ENCODE measurements at places on chromosomes 7 and 10.

GRCh38 chr7:98565103-98565502 is 52.0 kb upstream of the NPTX2 start:
- no peak for DNase-seq

DNA sequence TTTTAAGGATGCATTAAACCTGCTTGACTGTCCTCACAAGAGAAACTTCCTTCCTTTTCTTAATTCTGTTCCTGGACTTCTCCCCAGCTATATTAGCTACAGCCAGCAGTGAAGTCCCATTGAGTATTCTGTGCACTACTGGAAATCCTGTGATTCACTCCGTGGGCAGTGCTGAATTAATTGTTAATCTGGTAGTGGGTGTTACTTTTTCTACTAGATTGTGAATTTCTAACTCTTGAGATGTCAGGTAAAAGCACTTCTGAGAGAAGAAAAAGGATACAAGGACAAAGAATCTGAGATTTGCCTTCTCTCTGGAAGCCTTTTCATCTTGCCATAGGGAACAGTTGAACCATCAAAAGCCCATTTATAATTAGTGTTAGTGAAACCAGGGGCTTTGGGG is 33.9 kb downstream of the CYCS start:
- no peak for DNase-seq

- DNase-seq = no peak
Observed at GRCh38 chr10:97861097-97861750, 11.6 kb downstream of the GOLGA7B start.

DNA sequence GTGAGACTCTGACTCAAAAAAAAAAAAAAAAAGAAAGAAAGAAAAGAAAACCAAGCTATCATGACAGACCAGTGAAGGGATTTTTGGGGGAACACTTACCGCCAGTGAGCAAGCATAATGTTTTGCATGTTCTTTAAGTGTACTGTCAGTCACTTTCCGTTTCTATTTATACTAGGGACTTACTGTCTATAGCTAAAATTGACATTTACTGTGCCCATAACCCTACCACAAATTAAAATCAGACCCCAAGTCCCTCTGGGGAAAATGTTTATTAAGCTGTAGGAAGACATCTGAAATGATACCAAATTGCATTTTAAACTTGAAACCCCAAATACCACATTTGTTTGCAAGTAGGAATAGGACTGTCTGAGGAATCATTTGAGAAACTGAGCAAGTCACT is 252.8 kb downstream of the TRIL start:
- no peak for DNase-seq

GRCh38 chr7:68078157-68078710 is 1081.6 kb downstream of the TYW1 start:
- no peak for DNase-seq

GRCh38 chr7:121395494-121395960 is 581 bp downstream of the FAM3C start:
- peak; percentile 48 for DNase-seq

- no peak for DNase-seq
Observed at GRCh38 chr7:73391396-73391795, 42.2 kb upstream of the FZD9 start.

GRCh38 chr7:91962419-91962818 is 21.8 kb downstream of the AKAP9 start:
- DNase-seq = no peak

DNA sequence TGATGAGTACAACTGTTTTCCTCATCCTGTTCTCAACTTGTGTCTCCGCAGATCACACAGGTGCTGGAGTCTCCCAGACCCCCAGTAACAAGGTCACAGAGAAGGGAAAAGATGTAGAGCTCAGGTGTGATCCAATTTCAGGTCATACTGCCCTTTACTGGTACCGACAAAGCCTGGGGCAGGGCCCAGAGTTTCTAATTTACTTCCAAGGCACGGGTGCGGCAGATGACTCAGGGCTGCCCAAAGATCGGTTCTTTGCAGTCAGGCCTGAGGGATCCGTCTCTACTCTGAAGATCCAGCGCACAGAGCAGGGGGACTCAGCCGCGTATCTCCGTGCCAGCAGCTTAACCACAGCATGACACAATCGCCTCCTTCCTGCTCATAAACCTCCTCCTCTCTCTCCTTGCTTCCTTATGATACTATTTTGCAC is 126.7 kb upstream of the PRSS58 start:
- no peak for DNase-seq

- DNase-seq = peak; percentile 11
Observed at GRCh38 chr7:80098795-80099194, 35.8 kb upstream of the GNAI1 start.

DNA sequence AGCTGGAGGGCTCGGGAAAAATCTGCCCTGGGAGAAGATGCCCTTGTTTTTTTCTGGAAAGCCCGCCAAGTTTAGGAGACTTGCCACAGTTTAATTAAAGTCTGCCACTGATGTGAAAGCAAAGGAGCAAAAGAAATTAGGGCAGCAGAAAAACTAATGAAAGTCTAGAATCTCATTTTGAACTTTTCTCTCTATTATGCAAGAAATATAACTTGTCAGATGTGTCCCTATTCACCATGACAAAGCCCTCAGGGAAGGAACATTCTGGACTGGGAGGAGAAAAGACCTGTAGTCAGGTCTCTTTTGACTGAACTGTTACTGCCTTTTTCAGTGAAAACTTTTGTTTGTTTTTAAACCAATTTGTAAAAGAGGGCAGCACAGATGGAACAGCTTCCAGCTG is 715.5 kb downstream of the SORCS3 start:
- DNase-seq = no peak

- peak; percentile 15 for DNase-seq
Observed at GRCh38 chr7:87475359-87476178, at the start of gene ABCB4. Gene ABCB4, minus strand, starts transcription at chr7:87475680. Its CDS starts 215 bp downstream, at chr7:87475465.

- no peak for DNase-seq
Observed at GRCh38 chr10:6778992-6779701, 199.1 kb upstream of the PRKCQ start.

GRCh38 chr7:20665096-20665495 is 49.6 kb downstream of the ABCB5 start:
- no peak for DNase-seq

GRCh38 chr10:60910543-60910942 is 33.4 kb downstream of the RHOBTB1 start:
- DNase-seq = no peak

- no peak for DNase-seq
Observed at GRCh38 chr7:150686030-150686631, 625 bp downstream of the GIMAP2 start.

- no peak for DNase-seq
Observed at GRCh38 chr7:155663937-155664336, 19.5 kb downstream of the RBM33 start.

GRCh38 chr7:148419856-148420832 is 170.4 kb upstream of the C7orf33 start:
- DNase-seq = no peak

DNA sequence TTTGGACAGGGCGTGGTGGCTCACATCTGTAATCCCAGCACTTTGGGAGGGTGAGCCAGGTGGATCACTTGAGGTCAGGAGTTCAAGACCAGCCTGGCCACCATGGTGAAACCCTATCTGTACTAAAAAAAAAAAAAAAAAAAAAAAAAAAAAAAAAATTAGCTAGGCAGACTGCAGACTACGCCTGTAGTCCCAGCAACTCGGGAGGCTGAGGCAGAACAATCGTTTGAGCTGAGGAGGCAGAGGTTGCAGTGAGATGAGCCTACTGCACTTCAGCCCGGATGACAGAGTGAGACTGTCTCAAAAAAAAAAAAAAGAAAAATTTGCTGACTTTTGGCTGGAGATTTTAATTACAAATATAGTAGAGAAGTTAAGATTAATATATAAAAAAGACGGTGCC is 104.0 kb downstream of the HIPK2 start:
- no peak for DNase-seq

GRCh38 chr10:78177491-78178185 is 144.0 kb downstream of the RPS24 start:
- no peak for DNase-seq

DNA sequence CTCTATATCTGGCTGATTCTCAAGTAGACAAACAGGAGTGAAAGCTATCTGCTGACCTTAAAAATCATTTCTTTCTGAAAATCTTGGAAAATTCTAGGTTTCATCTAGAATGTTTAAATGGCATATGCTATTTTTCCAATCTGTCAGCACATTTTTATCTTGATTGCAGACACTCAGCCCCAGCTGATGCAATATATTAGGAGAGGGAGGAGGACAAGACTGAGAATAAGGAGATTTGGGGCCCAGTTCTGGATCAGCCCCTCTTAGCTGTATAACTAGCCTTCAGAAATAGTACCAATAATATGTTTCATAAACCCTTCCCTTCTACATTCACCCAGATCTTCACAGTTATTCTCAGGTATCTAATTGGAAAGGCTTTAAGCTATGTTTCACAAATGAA is 131.2 kb downstream of the HDAC9 start:
- no peak for DNase-seq

DNA sequence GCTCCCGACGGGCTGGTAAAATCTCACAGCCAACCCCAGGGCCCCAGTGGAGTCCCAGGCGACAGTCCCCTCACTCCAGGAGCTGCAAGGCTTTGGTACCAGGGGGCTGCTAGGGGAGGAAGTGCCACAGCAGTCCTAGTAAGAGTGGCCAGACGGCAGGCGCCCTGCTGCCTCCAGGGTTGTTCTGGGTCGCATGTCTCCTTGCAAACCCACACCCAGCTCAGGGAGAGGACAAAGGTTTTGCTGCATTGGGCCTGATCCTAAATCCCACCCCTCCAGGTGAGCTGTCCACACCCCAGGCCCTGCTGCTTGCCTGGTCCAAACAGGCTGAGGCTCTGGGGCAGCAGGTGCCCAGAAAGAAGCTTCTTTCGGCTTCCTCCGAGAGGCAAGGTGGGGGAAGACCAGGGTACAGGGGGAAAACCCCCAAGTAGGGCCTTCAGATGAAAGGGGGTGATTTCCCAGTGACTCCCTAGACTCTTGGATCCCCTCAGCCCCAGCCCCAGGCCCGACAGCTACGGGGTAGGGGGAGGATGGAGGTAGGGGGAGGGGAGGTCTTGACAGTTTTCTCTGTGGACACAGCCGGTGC is 4.2 kb upstream of the KCP start:
- no peak for DNase-seq

DNA sequence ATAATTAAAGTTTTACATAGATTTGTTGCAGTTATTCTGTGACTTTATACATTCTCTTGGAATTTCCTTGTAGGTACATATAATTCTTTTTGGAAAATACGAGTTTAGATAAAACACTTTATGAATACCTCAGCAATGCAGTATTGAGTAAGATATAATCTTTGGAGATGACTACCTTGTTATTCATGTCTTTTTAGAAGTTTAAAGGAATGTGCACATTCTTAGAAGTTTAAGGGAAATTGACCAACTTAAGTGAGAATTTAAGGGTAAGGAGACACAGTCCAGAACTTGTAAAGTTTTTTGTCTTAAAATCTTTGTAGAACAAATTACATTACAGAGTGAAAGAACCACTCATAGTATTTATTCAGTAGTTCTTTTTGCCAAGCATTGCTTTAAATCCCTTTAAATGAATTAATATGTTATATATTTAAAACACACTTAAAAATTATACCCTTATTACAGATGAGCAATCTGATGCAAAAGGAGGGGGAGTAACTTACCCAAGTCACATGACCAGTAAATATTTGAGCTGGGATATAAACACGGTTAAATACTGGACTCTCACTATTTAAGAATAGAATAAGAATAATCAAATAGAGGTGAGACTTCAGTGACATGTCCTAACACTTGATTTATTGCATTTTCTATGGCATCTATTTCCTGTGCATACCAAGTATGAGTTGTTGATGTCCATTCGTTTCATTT is 139.5 kb upstream of the FERD3L start:
- DNase-seq = no peak

DNA sequence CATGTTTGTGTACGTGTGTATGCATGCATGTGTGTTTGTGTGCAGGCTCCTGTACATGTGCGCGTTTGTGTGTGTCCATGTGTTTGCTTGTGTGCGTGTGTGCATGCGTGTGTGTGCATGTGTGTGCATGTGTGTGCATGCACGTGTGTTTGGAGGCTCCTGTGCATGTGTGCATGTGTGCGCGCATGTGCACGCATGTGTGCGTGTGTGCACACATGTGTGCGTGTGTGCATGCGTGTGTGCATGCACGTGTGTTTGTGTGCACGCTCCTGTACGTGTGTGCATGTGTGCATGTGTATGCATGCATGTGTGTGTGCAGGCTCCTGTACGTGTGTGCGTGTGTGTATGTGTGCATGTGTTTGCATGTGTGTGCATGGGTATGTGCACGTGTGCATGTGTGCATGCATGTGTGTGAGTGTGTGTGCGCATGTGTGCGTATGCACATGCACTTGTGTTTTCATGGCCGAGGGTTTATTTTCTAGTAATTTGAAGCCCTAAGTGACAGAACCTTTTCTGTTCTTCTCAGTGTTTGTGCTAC is 59.2 kb downstream of the INPP5A start:
- DNase-seq = no peak

DNA sequence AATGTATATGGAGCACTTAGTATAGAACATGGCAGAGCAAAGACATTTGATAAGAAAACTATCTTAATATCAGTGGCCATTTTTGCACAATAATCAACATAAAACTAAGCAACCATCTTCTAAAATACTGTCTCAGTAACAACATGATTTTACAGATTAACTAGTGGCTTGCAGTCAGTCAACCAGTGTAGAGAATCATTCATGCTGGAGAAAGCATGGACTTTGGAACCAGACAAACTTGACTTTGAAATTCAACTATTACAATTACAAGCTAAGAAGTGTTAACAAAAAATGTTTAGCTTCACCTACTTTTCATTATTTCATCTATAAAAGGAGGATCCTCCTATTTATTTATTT is 27.7 kb downstream of the CUBN start:
- no peak for DNase-seq

DNA sequence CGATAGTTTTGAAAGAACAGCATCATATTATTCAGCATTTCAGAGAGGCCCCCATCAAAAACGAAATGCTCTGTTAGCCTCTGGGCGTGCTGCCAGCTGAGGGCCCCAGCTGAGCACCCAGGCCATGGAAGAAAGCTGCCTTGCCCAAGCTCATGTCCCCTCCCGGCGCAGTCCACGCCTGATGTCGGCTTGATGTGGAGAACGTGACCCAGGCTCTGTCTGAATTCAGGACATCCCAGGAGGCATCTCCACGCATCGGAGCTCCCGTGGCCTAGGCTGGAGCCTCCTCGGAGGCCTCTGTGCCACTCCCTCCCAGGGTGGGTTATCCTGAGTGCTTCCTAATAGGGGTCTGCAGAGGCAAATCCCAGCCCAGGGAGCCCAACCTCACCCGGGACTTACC is 218.3 kb upstream of the AKR1E2 start:
- no peak for DNase-seq

- DNase-seq = no peak
Observed at GRCh38 chr10:106500041-106500924, 664.2 kb downstream of the SORCS1 start.

DNA sequence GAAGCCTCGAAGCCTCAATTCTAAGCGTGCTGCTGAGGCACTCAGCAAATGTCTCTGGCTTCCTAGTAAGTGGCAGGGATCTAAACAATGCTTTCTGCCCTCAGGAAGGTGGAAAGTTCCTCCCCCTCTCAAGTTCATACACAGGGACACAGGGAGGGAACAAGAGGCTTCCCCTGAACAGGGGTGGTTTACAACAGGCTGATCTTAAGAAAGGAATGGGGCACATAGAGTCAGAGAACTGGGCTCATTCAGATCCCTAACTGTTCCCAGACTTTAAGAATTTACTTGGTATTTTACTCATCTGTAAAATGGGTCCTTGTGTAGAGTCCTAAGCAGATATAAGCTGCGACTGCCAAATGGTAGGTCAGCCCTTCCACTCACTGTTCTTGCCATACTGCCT is 2.5 kb downstream of the TNS3 start:
- no peak for DNase-seq

Data from WTC11 (cell line).